ENCODE measurements at places on chromosomes 3 and 15. TPM values are rescaled to one million over a fixed set of nuclear protein-coding genes. Genes with fewer than 3 reads are reported as not detected.

Gene MED12L
- total RNA-seq, result 0.48 TPM

Gene GPR62
- not detected for total RNA-seq

- no peak for DNase-seq
- no peaks in the 10 kb centered on the region for H3K36me3 ChIP-seq
- no peaks in the 10 kb centered on the region for H3K4me1 ChIP-seq
These were observed 500.9 kb upstream of the NAALADL2 start for GRCh38 chr3:174358252-174358651.

GRCh38 chr15:91949361-91949760 lies 95.9 kb downstream of the SLCO3A1 start:
- no peak overlapping the region for H3K27ac ChIP-seq
- no peaks in the 10 kb centered on the region for H3K27me3 ChIP-seq
- no peaks in the 10 kb centered on the region for H3K36me3 ChIP-seq

DNA sequence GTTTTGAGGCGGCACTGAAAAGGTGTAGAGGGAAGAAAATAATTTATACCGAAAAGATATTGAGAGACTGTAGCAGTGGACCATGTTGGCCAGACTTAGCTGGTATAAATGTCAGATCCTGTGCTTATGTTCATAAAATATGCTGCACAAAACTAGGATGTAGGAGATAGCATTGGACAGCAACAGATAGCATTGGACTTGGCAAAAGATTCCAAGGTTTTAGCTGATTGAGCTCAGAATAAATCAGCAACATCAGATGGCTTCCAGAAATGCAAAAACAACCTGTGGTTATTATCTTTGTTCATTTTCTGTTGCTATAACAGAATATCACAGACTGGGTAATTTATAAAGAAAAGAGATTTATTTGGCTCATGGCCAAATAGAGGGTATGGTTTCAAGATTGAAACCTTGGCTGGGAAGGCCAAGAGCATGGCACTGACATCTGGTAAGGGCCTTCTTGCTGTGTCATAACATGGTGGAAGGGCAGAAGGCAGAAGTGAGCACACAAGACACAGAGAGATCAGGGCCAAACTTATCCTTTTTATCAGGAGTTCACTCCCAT lies 34.7 kb downstream of the SLC28A1 start:
- H3K36me3 ChIP-seq, result no peaks in the 10 kb centered on the region
- no peaks in the 10 kb centered on the region for H3K27me3 ChIP-seq
- H3K4me1 ChIP-seq, result peaks cover 9% of the 10 kb centered on the region
- no peak for DNase-seq
- no peak overlapping the region for H3K4me3 ChIP-seq

- H3K4me1 ChIP-seq, result no peaks in the 10 kb centered on the region
- no peak overlapping the region for H3K27ac ChIP-seq
- DNase-seq, result no peak
- no peaks in the 10 kb centered on the region for H3K36me3 ChIP-seq
These were observed 35.7 kb downstream of the ZDHHC23 start for GRCh38 chr3:113983544-113983943.

DNA sequence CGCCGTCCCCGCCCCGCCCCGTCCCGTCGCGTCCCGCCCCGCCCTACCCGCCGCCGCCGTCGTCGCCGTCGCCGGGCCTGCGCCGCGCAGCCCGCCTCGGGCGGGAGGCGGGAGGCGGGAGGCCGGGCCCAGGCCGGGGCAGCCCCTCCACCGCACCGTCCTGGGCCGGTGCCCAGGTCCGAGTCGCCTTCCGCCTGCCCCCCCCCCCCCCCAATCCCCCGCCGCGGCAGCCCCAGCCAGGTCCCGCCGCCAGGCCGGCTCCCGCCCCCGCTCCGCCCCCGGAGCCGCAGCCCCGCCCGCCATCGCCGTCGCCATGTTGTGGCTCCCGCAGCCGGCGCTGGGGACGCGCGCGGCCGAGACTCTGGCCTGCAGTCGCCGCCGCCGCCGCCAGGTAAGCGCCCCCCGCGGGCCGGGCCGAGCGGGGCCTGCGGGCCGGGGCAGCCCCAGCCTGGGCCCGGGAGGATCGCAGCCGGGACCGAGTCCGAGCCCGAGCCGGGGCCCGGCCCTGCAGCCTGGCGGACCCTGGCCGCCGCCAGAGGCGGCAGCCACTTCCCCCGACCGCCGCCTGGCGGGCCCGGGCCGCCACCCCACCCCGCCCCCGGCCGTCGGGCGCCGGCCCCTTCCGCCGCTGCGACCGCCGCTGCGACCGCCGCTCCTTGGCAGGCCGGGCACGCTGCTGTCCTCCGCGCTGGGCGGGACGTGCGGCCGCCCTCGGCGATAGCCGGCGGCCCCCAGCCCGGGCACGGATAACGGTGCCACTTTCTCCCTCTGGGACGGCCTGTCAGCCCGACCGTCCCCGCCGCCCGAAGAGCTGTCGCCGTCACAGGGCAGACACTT lies at the start of gene ZNF592:
Gene ZNF592, plus strand, starts transcription at position 319 of the 837 bp plus-strand sequence. CDS start 34,084 bp downstream, outside the sequence.
- H3K4me1 ChIP-seq, result peaks cover 3% of the 10 kb centered on the region
- peak within 1 kb of the TSS; percentile 99 for H3K27ac ChIP-seq
- peak; percentile 77 for DNase-seq
- no peaks in the 10 kb centered on the region for H3K36me3 ChIP-seq
